Right atrium auricular region (tissue), 2 donors: ENCODE measurements at places on chromosomes 7 and 10. TPM values are rescaled to one million over a fixed set of nuclear protein-coding genes. Genes with fewer than 3 reads are reported as not detected.

The H2AZ2 gene
- 171 TPM for total RNA-seq

The ADAMTS14 gene
- total RNA-seq = not detected

The ZNF138 gene
- total RNA-seq = 3.1 TPM

The EFCAB10 gene
- not detected for total RNA-seq

The UCN3 gene
- total RNA-seq = not detected

DNA sequence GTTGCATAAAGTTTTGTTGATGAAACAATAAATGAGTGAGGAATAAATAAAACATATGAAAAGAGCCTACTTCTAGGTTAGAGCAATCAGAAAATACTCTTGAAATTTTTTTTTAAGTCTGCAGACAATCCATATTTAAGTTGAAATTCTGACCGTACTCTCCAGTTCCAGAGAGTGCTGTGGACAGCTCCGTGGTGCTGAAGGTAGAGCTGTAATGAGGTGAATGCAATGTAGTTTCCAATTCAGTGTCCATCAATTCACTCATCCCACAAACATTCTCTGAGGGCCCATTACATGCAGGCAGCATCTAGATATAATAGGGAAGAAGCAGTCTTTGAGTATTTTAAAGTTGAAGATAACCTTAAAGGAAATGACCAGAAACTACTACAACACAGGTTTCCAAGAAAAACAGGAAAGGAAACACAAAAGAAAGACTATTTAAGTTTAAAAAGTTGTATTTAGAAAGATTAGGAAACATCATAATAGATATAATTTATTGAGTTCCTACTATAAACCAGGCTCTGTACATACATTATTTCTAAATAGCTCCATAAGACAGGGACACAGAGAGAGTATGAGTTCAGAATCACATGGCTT is 44.0 kb upstream of the CRTAC1 start:
- no peak overlapping the region for H3K4me3 ChIP-seq
- H3K27me3 ChIP-seq = no peaks in the 10 kb centered on the region
- no peak for DNase-seq
- H3K36me3 ChIP-seq = no peaks in the 10 kb centered on the region
- no peaks in the 10 kb centered on the region for H3K4me1 ChIP-seq
- no peak overlapping the region for H3K27ac ChIP-seq

DNA sequence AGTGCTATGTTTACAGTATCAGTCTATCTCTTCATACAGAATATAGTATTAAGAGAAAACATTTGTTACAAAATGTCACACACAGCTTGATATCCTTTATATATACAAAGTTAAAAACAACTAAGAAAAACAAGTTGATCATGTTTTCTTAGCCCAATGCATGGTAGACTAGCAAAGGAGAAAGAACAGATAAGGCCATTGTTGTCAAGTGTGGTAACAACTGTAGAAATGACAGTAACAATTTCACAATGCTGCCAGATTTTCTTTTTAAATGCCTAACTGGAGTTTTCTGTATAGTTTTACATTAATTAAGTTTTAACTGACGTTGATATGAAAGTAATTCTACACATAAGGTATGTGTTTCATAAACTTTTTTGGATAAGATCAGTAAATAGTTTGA is 65.8 kb downstream of the TFEC start:
- H3K36me3 ChIP-seq = no peaks in the 10 kb centered on the region
- no peaks in the 10 kb centered on the region for H3K4me1 ChIP-seq
- DNase-seq = no peak
- no peak overlapping the region for H3K27ac ChIP-seq
- H3K27me3 ChIP-seq = no peaks in the 10 kb centered on the region

- H3K4me3 ChIP-seq = no peak overlapping the region
- no peak for DNase-seq
- H3K36me3 ChIP-seq = no peaks in the 10 kb centered on the region
- H3K27ac ChIP-seq = no peak overlapping the region
- no peaks in the 10 kb centered on the region for H3K27me3 ChIP-seq
Measured at GRCh38 chr7:52843436-52843835, 192.0 kb upstream of the POM121L12 start.

DNA sequence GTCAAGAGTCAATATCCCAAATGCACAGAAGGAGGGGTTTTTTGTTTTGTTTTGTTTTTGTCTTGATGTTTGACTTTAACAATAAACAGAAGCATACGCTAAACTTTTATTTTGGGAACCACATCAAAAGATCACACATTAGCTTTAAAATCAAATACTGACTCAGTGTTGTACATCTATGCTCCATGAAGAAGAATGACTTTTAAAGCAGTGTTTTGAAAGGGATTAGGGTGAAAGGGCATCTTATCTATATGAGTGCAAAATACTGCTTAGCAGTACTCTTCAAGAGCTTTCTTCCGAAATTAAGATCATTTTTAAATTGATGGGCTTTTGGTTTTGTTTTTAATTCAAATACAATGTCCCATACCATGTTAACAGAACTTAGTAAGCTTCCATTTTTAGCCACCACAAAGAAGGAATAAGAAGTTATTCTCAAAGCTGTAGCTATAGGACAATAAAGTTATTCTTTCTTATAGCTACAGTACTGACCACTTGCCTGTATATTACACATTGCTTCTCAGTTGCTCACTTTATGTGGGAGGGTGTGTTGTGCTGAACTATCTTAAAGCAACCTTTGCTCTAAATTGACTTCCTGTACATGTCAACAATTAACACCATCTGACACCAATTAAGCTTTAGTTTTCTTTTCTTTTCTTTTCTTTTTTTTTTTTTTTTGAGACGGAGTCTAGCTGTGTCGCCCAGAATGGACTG is 144.3 kb upstream of the KAT6B start:
- no peak overlapping the region for H3K27ac ChIP-seq
- no peak for DNase-seq
- H3K36me3 ChIP-seq = no peaks in the 10 kb centered on the region
- no peaks in the 10 kb centered on the region for H3K4me1 ChIP-seq

DNA sequence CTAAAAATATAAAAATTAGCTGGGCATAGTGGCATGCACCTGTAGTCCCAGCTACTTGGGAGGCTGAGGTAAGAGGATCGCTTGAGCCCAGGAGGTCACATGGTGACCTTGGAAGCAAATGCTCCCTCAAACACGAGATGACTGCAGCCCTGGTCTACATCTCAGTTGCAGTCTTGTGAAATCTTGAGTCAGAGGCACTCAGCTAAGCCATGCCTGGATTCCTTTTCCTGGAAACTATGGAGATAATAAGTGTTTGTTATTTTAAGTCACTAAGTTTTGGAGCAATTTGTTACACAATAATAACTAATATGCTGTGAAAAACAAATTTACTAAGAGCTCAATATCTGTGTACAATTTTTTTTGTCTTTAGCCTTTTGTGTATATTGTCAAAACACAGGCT is 284.3 kb upstream of the KAT6B start:
- H3K27me3 ChIP-seq = no peaks in the 10 kb centered on the region
- DNase-seq = peak; percentile 62
- H3K4me3 ChIP-seq = no peak overlapping the region
- no peaks in the 10 kb centered on the region for H3K36me3 ChIP-seq
- H3K4me1 ChIP-seq = no peaks in the 10 kb centered on the region
- no peak overlapping the region for H3K27ac ChIP-seq
